ENCODE measurements at places on chromosomes 13 and 19.
A peak's percentile ranks its signal among the peaks of the same experiment; 100 is the strongest.

DNA sequence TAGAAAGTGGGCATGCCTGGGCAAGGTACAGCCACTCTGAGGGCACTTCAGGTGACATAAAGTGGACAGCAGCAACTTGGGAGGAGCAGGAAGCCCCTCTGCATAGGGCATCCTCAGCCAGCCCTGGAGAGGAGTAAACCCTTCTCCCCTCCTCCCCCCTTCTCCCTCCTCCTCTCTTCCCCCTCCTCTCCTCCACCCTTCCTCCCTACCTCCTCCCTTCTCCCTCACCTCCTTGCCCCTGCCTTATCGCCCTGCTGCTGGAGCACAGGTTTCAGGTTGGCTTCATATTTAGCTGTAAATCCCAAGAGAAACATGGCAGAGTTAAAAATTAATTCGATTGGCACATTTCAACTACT is 30.5 kb upstream of the ATP12A start:
- DNase-seq, result no peak

DNA sequence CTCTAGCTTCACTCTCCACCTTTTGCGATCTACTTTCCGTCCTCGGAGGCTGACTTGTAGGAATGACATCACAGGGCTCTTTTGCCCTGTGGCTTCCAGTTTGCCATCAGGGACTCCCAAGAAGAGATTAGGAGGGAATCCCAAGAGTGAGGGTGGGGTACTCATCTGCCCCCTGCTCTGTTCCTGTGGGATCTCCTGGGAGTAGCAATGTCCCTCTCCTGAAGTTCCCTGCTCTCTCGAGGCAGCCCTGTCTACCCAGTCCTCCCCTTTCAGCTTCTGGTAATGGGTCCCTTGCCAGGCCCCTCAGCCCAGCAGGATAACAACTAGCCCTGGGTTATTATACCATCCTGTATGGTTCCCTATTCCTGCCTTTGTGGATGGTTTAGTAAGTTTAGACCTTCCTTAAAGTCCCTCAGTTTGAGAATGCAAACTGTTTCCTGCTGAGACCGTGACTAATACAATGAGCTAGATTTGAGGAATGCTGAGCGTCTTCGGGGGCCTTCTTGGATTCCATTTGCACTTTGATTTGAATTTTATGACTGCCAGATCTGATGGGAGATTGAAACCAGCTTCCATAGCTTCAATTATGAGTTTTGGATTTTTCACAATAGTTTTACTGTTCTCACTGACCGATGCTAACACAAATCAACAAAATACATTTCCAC is 73.7 kb upstream of the IPO5 start:
- peak; percentile 96 for DNase-seq

- DNase-seq, result no peak
Observed at GRCh38 chr13:110024645-110024980, 238.2 kb upstream of the IRS2 start.

DNA sequence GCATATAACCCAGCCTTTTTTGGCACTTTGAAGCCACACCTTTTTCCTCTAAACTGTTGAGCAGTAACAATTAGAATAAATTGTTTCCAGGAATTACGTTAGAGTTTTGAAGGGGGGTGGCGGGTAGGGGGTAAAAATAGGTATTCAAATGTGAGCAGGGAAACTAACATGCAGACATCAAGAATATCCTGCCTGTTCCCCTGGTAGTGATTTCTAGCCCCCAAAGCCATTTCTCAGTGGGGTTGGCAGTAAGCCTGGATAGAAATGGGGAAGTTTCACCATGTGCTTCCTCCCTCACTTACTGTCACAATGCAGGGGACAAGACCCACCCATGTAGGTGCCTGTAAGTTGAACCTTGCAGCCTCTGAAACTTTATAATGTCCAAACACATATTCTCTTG is 3.8 kb downstream of the DOCK9 start:
- DNase-seq, result no peak

DNA sequence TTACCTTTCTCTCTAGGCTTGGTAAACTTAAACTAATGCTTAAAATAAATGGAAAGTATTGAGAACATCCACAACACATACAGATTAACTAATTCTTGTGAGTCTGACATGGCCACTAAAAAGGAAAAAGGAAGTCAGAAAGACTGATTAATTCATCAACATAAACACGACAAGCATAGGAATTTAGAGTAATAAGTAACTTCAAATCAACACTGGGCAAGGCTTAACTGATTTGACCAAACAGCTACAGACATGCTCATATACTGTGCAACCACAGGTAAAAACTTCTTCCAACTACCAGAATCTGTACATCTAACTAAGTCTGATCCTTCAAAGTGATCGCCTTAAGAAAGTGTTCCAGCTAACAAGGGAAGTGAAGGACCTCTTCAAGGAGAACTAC is 20.5 kb downstream of the UGGT2 start:
- DNase-seq, result no peak

DNA sequence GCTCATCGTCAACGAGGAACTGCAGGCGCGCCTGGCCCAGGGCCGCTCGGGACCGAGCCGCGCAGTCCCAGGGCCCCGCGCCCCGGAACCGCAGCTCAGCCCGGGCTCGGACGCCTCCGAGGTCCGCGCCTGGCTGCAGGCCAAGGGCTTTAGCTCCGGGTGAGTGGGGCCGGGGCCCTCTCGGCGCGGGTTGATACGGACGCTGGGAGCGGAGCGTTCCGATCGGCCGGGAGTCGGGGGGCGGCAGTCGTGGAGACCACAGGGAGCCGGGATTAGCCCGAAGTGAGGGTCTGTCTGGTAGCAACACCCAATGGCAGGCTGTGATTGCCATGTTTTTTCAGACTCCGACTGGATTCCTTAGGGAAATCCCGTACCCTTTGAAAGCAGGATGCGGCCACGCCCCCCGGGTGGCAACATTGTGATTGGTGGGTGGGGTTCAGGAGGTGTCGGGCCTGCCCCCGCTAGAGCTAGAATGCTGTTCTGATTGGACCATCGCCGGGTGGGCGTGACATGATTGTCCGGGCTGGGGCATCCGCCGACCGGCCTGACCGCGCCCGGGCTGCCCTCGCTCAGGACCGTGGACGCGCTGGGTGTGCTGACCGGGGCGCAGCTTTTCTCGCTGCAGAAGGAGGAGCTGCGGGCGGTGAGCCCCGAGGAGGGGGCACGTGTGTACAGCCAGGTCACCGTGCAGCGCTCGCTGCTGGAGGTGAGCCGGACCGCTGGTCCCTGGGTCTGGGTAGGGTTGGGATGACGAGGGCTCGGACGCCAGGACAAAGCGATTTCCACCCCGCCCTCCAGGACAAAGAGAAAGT is 11.3 kb downstream of the EPS8L1 start:
- peak; percentile 97 for DNase-seq

DNA sequence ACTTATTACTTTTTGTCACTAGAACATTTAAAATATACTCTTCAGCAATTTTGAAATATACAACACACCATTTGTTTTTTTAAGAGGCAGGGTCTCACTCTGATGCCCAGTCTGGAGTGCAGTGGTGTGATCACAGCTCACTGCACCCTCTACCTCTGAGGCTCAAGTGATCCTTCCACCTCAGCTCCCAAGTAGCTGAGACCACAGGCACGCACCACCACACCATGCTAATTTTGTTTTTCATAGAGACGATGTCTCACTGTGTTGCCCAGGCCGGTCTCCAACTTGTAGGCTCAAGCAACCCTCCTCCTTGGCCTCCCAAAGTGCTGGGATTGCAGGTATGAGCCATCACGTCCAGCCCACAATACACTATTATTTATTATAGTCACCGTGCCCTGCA is 2.6 kb downstream of the IGFL2 start:
- no peak for DNase-seq

DNA sequence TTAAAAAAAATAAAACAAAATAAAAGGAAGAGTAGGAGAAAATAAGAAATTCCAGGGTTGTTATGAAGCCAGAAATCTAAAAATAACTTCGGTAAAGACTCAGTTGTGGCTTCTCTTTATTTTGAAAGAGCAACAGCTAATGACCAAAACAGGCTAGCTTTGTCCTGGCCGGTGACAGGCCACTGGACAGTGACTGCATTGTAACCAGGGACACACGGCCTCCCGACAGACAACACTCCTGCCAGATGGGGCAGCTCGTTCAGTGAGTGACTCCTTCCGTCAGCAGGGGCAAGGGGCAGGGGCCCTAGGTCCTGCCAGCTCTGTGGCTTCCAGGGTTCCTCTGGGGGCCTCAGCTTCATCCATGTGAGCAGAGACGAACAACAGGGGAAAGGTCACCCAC is 173.4 kb downstream of the KATNAL1 start:
- peak; percentile 52 for DNase-seq

- peak; percentile 48 for DNase-seq
Observed at GRCh38 chr19:35223862-35224505, 4.6 kb downstream of the FAM187B start.

GRCh38 chr13:44575741-44576350 is at the start of gene TSC22D1:
TSS of gene TSC22D1 (minus strand) at chr13:44576330. CDS start at chr13:44576074, 256 bp downstream.
- peak; percentile 66 for DNase-seq

- peak; percentile 72 for DNase-seq
Observed at GRCh38 chr13:48994706-48995105, 19.0 kb downstream of the FNDC3A start.

DNA sequence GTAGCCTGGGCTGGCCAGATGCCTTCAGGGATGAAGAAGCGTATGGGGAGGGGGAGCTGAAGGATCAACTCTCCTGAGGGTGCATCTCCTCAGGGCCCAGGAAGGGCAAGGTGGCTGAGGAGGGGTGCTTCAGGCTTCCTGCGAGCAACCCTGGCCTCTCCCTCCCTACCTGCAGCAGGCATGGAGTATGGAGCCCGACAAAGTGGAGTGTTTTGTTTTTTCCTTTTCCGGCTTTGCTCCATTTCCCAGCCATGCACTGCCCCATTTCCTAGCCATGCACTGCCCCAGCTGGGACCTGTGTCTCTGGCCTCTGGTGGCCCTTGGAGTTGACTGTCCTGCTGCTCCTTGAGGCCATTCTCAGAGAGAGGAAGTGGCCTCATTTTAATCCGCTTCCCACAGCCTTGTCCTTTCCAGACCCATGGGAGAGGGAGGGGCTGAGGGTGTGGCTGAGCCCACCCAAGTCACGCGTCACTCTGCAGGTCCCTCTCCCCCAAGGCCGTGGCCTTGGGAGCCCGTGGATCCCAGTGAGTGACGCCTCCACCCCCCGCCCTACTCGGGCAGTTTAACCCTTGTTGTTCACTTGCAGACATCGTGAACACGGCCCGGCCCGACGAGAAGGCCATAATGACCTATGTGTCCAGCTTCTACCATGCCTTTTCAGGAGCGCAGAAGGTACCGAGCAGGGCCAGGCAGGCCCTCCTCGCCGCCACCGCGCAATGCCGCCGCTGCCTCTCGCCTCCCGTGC is 34.4 kb downstream of the CAPN12 start:
- DNase-seq, result no peak

GRCh38 chr19:11373885-11374432 is 507 bp upstream of the SWSAP1 start:
- DNase-seq, result no peak

- DNase-seq, result peak; percentile 2
Observed at GRCh38 chr19:12581100-12581499, 29.5 kb downstream of the ZNF490 start.

DNA sequence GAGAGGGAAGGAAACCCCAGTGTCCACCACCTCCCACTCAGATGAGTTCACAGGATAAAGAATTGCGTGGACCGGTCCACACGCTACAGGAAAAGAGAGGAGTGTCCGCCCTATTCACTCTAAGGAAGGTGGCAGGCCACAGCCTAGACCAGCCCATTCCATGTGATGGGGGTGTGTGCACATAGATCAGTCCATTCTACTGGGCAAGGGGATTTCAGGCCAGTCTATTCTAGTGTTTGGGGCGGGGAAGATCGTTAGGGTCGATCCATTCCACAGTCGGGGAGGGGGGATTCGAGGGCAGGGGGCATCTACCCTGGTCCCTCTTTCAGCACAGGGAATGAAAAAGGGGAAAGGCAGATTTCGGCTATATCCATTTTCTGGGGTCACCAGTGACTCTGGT is 7.8 kb downstream of the FIZ1 start:
- no peak for DNase-seq

DNA sequence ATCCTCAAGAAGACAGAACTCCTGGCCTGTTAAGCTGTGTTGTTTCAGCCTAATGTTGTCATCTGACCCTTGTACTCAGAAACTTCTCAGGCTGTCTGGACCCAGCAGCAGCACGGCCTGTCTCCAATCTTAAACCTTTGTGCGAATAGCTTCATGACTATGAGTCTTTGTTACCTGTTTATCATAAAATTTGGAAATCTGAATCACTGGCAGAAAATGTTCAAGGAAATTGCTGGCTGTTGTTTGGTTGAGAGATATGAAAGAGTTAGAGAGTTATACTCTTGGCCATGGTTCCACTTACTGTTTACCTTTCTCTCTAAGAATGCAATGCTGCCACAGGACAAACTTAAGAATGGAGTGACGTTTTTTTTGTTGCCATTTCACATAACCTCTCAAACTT is 59.6 kb downstream of the EFNB2 start:
- DNase-seq, result no peak

GRCh38 chr19:31633014-31633413 is 283.8 kb upstream of the TSHZ3 start:
- DNase-seq, result no peak

DNA sequence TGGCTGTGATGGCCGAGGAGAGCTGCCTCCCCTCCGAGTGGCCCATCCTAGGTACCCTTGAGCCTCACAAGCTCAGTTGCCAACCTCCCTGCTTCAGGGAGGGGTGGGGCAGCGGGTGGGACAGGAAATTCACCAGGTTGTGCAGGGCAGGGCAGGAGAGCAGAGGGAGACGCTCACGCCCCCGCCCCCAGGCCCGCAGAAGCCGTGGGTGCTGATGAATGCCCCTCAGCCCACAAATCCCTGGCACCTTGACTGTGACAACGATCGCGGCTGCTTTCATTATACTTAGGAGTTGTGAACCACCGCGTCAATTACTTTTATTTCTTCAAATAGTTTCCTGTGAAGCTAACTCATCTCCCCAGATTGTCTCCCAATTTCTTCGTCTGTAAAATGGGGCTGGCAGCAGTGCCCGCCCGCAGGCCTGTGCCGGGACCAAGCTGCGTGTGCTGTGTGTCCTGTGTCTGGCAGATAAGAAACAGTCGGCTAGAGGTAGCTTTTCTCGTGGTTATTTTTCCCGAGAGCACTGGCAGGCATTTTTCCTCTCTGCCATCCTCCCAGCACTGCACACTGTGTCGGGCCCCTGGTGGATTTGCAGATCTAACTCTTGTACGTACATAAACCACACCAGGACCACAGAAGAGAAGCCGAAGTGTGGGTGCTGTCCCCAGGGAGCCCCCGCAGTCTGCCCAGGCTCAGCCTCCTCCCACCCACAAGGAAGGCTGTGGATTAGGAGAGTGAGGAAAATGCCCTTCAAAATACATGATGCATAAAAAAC is 7.9 kb upstream of the RASA3 start:
- no peak for DNase-seq

DNA sequence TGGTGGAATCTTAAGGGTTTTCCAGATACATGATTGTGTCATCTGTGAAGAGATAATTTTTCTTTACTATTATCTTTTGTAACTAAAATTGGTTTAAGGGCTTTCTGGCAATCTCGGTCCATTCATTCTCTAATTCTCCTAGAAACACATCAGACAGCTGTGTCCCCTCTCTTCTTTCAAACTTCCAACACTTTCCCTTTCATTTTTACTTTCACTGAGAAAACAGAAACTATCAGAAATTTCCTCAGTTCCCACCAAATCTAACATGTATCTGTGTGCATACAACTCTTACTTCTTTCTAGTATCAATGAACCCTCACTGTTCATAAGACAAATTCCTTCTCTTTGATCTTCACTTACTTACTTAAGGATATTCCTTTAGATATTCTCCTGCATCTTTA is 40.2 kb downstream of the KCNRG start:
- DNase-seq, result no peak
